Activated CD4-positive, CD25-positive, alpha-beta regulatory T cell treated with anti-CD3 and anti-CD28 coated beads, Interleukin-2, amount 50 U/mL, for 16 hours (primary cell): ENCODE measurements at places on chromosomes 2 and 18.

- DNase-seq = no peak
Observed at GRCh38 chr18:54173250-54173649, 51.2 kb downstream of the MBD2 start.

GRCh38 chr2:134917360-134917865 is 1.2 kb upstream of the CCNT2 start:
- no peak for DNase-seq

- no peak for DNase-seq
Observed at GRCh38 chr2:128368437-128369107, 49.9 kb upstream of the HS6ST1 start.

DNA sequence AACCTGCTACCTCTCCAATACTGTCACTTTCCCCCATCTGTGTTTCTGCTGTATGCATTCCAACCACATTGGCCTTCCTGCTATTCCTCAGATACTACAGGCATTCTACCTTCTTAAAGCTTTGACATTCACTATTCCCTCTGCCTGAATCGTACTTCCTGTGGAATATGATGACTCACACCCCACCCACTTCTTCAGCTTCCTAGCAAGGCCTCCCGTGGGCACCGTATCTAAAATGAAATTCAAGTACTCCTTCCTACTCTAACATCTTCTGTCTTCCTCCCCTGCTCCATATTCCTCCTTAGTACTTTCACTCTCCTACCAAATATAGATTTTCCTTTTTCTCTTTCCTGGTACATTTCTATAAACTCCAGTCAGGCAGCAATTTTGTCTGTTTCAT is 710.4 kb downstream of the RNF144A start:
- DNase-seq = no peak

DNA sequence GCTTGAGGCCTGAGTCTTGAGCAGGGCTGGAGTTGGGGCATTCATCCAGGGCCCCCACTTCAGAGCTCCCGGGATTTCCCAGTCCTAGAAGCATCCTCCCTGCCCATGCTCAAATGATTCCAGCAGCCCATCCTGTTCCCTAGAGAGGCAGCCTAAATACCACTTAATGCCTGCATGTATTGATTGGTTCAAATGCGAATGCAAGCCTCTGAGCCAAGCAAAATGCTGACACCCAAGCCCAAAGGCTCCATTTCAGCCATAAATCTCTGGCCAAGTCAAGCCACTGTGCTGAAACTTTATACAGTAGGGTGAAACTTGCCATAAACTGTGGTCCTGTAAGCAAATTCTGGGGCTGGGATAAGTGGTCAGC is 279.8 kb downstream of the CLIP4 start:
- no peak for DNase-seq

DNA sequence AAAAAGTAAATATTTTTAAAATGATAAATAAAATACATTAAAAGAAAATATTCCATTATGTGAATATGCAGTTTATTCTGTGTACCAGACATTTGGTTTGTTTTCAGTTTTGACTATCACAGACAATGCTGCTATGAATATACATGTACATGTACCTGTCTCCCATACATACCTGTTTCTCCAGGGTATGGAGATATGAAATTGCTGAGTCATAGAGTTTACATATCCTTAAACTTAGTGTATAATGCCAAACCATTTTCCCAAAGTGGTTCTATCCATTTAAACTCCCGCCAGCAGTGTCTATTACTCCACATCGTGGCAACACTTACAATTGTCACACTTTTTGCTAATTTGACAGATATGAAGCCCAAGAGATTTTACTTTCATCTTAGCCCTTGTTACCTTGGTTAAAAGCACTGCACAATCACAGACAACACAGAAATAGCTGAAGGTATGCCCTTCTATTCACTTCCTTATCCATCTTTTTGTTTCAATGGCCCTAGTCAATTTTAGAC is 56.3 kb downstream of the ZNF521 start:
- no peak for DNase-seq

DNA sequence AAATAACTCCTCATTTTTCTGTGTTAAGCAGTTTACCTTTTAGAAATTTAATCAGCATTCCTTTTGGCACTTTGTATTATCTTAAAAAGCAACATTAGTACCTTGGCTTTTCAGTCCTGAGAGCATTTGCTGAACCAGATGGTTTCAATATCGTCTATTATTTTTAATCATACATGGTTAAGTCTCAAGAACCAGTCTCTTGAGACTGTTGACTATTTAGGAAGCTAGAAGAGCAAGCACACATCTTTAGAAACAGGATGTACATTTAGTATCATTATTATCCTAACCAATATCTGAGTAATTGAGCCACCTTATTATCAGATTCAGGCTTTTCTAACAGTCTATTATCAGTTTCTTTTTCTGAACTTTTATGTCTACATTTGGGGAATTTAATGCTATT is 28.2 kb upstream of the ZEB2 start:
- no peak for DNase-seq

- DNase-seq = no peak
Observed at GRCh38 chr2:48395658-48396057, 134.3 kb upstream of the STON1 start.

- no peak for DNase-seq
Observed at GRCh38 chr2:24206242-24206641, 31.4 kb downstream of the FAM228A start.

DNA sequence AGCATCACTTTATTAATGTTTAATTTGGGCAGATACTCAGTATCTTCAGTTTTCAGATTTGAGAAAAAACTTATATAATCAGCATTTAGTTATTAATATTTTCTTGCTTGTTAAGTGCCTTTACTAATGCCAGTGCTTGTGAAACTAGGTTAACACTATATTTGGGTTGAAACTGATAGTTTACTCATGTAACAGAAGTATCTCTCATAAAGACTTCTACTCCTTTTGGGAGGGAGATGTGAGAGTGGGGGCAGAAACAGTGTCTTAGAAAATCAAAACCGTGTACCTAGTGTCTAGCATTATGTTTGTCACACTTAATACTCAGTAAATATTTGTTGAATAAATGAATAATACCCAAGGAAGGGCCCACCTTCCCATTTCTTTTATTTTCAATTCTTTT is 129.5 kb downstream of the MSTN start:
- DNase-seq = no peak
